Fibroblast of skin of scalp (primary cell): ENCODE measurements at places on chromosomes 11 and 22.

DNA sequence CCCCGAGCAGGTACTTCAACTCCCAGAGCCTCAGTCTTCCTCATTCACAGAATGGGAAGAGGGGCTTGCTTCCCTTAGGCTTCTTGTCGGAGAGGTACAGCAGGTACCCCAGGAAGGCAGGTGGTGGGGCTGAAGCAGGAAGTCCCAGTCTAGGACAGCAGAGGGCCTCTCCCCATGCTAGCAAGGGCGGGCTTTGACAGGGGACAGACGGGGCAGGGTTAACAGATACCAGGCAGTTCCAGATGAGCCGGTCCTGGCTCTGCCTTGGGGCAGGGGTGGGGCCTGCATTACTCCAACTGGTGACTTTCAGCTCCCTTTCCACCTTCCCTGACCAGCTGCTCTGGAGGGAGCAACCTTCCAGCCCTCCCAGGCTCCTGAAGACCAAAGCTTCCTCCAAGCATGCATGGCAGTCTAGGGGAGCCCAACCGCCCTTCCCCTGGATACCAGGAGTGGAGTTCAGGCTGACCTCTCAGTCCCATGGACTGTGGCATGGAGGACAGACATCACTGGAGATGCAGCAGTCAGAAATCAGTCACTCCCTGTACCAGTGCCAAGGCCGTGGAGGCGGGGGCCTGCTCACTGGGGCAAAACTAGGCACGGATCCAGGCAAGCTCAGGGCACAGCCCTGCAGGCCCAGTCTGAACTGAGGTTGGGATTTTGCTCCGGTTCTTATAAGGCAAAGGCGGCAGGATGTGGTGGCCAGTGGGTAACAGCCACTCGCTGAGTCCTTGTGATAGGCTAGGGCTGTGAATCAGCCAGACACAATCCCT lies 60.5 kb downstream of the NAT10 start:
- DNase-seq = no peak

DNA sequence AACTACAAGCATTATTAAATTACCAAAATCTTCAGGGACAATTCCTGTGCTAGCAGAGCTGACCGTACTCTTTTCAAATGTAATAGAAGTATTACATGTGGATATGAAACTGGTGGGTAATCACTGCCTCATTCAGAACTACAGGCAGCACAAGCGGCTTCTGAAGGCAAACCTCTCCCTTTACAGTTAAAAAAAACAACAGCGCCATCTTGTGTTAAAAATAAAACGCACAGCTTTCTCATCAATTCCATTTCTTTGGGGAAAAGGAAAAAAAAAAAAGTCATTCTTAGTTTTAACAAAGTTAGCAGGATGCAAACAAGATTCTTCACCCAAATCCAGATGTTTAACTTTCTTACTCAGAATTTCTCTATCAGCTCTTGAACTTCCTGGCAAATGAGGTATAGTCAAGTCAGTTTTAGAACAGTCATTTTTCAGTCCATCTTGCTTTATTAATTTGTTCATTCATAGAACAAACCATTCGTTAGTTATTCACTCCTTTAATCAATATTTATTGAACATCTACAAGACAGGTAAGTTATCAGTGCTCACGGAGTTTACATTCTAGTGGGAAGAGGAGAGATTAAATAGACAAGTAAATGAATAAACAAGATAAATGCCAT lies 331.8 kb upstream of the MPPED2 start:
- peak; percentile 63 for DNase-seq

DNA sequence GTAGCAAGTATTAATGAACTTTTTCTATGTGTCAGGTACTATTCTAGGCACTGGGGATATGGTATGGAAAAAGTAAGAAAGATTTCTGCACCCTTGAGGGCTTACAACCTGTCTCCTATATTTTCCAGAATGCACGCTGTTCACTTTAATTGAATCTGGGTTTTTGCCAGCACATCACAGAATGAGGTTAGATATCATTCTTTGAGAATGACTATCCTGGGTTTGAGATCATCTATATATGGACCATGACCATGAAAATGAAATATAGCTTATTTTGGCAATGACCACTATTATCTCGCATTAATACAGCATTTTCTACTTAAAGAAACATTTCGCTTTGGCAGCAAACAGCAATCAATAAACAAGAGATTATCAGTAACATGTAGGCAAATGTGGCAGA lies 46.9 kb downstream of the C11orf71 start:
- DNase-seq = peak; percentile 70

DNA sequence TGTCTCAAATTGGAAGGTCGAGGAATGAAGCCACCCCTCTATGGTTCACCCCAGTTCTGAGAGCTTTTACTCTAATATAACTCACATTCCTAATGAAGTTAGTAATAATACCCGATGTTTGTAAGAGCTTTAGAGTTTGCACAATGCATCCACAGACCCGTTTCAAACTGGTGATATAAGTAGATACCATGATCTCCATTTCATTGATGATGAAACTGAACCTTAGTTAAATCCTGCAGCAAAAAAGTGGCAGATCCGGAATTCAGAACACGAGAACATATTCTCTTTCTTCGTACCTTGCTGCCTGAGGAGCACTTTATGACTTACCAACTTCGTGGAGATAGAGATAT lies 757 bp upstream of the RBFOX2 start:
- no peak for DNase-seq

GRCh38 chr11:22898036-22898435 lies 37.8 kb upstream of the CCDC179 start:
- no peak for DNase-seq

- no peak for DNase-seq
These were observed 142.3 kb downstream of the IGLL1 start for GRCh38 chr22:23437779-23438178.

- no peak for DNase-seq
These were observed 177.2 kb upstream of the MTMR2 start for GRCh38 chr11:96101146-96101545.

- no peak for DNase-seq
These were observed 458.8 kb upstream of the CNTN5 start for GRCh38 chr11:98561877-98562395.

- DNase-seq = peak; percentile 54
These were observed 53.8 kb downstream of the COPB1 start for GRCh38 chr11:14445542-14446530.

GRCh38 chr11:75450826-75451821 lies 18.1 kb upstream of the KLHL35 start:
- DNase-seq = no peak

- no peak for DNase-seq
These were observed 998.1 kb downstream of the DLG2 start for GRCh38 chr11:84628871-84629620.

DNA sequence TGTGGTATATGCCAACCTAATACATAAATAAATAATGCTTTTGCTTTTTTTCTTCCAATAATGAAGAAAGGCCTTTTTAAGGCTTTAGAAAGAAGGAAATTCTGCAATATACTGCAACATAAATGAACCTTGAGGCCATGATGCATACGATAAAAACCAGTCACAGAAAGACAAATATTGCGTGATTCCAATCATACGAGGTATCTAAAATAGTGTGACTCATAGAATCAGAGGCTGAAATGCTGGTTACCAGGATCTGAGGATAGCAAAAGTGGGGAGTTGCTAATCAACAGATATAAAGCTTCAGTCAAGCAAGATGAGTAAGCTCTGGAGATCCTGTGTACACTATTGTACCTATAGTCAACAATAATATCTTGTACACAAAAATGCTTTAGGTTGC lies 24.2 kb downstream of the MS4A6A start:
- DNase-seq = no peak

DNA sequence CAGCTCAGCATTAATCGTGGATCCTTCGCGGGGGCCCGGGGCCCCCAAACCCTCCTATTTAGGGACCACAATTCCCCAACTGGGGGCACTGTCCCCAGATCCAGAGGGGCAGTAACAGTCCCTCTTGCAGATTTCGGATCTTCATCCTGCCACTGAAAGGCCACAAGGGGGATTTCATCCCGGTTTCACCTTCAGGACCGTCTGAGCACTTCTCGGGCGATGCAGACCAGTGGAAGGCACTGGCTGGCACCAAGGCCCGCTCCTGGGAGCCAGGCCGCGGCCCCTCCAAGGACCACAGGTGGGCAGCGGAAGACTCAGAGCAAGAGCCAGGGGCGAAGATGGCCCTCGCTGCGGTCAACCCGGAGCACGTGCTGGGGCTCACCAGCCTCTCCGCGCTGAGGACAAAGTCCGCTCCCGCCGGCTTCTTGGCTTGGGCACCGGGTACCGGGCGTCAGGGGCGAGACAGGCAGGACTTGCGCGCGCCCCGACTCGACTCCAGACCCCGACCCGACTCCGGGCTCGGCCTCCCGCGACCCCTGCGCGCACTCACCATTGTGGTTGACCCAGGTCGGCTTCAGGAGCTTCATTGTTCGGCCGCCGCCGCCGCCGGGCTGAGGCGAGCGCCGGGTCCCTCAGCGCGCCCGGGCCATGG lies 517 bp downstream of the HIRA start:
- peak; percentile 40 for DNase-seq

GRCh38 chr11:72684236-72684912 lies 10.2 kb upstream of the PDE2A start:
- peak; percentile 60 for DNase-seq

- peak; percentile 96 for DNase-seq
These were observed 61.9 kb downstream of the NRXN2 start for GRCh38 chr11:64661146-64661545.

DNA sequence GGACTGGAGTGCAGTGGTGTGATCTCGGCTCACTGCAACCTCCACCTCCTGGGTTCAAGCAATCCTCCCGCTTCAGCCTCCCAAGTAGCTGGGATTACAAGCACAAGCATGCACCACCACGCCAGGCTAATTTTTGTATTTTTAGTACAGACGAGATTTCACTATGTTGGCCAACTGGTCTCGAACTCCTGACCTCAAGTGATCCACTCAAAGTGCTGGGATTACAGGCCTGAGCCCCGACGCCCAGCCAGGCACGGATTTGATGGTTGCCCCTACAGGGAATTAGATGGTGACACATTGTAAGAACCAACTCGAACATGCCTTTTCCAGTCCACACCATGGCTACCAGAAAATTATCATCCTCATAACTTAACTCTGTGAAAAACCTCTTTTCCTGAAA lies 26.8 kb upstream of the RTL6 start:
- no peak for DNase-seq

DNA sequence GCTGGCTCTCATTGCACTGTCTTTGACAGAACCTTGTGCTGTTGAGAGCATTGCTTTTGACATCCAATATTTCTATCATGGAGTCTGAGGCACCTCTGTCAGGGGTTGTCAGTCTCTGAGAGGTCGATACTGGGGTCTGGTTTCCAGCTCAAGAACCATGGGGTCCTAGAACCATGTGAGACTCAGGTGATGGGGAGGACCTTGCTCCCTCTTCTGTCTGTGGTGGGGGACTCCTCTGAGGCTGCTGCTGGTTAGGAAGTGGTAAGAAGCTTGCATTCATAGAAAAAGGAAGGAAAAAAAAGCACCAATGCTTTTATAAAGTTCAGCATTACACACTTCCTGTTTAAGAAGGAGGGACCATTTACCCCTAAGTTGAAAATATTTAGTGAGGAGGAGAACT lies 91.8 kb upstream of the CD44 start:
- no peak for DNase-seq

GRCh38 chr22:27438271-27438980 lies 363.1 kb downstream of the MN1 start:
- DNase-seq = peak; percentile 44

DNA sequence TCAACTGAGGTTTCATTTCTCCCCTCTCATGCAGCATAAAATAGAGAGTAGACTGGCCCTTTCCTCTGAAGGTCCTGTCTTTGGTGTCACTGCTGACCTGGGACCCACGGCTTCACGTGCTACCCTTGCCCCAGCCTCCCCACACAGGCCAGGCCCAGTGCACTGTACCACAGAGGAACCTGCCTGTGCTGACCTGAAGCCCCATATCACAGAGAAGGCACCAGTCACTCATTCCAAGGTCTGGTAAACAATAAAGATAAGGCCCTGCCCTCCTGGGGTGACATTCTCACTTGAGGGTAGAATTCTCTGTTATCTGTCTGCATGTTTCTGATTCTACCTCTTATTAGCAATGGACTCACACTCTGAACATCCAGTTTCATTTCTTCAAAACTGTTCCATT lies 51.3 kb downstream of the RPL27A start:
- no peak for DNase-seq

GRCh38 chr11:119447664-119448242 lies 24.8 kb upstream of the THY1 start:
- no peak for DNase-seq
